ENCODE measurements at places on chromosomes 16 and 17.

GRCh38 chr16:23896832-23897821 lies 61.3 kb downstream of the PRKCB start:
- no peak for DNase-seq

DNA sequence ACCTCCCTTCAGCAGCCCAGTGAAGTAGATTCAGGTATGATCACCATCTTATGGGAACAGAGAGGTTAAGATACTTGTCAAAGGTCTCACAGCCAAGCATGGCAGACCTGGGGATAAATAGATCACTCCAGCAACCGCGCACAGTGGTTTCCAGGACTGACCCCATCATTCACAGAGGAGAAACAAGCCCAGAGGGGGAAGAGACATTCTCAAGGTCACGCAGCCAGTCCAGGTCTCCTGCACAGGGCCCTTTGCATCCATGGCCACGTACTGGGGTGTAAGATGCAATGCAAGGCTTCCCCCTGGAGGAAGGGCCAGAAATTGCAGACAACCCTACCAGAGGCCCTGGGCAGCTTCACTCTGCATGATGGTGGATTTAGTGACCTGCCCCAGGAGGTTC lies 19.9 kb downstream of the TLE7 start:
- DNase-seq: peak; percentile 75

DNA sequence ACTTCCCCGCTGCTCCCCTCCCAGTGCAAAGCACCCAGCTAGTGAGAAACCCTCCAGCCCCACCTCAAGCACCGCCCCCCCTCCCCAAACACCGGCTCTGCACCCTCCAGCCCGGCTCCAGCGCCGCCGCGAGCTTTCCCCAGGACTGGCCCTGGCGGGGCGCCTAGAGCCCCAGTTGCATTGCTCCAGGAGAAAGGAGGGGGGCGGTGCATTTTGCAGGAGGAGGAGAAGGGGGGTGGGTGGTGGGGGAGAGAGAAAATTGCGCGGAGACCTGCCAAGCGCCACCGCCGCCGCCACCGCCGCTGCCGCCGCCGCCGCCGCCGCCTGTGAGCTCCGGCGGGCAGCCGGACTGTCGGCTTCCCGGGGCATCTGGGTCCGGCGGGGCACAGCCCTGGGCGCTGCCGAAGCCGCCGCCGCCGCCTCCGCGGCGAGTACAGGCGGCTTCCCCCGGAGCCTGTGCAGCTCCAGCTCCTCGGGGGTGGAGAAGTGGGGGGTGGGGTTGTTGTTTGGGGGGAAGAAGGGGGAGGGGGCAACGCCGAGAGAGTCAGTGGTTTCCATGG lies 333 bp upstream of the NOG start:
- peak; percentile 54 for DNase-seq

DNA sequence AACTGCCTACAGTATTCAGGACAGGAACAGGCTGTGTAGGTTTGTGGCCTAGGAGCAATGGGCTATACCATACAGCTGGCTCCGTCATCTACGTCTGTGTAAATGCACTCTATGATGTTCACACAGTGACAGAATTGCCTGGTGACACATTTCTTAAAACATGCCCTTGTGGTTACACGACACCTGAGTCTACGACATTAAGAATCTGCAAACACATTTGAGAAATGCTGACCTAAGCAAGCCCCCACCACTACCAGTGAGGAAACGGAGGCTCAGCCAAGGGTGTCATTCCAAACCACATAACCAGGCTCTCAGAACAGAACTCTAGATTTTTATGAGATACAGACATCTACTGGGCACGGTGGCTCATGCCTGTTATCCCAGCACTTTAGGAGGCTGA lies 23.5 kb downstream of the USP36 start:
- DNase-seq: no peak

DNA sequence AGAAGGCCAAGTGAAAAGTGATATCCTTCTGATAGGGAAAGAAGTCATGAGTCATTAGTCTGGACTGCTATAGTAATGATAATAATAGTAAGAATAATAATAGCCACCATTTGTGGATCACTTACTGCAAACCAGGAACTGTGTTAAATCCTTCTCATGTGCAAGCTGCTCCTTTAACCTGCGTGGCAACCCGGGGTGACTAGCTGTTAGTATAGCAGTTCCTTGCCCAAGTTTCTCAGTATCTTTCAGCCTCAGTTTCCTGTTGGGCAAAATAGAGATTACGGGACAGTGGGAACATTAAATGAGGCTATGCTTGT lies 129.5 kb downstream of the CDH13 start:
- no peak for DNase-seq

- DNase-seq: no peak
Observed at GRCh38 chr16:65793781-65794180, 572.7 kb upstream of the CDH5 start.

DNA sequence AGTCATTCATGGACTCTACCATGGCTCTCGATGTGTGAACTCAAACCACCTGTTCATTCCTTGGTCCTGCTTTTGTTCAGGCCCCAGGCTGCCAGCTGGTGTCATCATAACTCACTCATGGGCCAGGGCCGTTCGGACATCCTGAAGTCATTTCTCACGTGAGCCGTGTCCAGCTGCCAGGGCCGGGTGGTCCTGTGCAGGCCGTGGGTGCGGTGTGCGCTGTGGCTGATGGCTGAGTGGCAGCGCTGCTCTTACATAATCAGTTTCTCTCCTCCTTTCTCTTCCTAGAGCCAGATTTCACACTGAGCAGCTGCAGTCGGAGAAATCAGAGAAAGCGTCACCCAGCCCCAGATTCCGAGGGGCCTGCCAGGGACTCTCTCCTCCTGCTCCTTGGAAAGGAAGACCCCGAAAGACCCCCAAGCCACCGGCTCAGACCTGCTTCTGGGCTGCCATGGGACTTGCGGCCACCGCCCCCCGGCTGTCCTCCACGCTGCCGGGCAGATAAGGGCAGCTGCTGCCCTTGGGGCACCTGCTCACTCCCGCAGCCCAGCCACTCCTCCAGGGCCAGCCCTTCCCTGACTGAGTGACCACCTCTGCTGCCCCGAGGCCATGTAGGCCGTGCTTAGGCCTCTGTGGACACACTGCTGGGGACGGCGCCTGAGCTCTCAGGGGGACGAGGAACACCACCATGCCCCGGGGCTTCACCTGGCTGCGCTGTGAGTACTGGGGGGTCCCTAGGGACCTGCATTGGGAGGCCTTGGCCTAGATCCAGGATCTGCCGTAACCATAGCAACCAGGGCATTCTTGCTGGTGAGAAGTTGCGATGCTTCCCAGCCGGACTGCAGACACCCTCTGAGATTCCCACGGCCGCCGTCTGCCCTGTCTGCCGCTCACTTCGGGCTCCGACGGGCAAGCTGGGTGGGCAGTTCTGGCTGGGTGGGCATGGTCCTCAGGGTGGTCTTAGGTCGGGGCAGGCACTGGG lies at the start of gene IL34:
Gene IL34, plus strand, starts transcription at position 300 of the 982 bp plus-strand sequence. Its CDS starts 389 bp downstream, at position 689.
- peak; percentile 5 for DNase-seq

- DNase-seq: no peak
Observed at GRCh38 chr17:45386178-45386577, 46.5 kb downstream of the ARHGAP27 start.

DNA sequence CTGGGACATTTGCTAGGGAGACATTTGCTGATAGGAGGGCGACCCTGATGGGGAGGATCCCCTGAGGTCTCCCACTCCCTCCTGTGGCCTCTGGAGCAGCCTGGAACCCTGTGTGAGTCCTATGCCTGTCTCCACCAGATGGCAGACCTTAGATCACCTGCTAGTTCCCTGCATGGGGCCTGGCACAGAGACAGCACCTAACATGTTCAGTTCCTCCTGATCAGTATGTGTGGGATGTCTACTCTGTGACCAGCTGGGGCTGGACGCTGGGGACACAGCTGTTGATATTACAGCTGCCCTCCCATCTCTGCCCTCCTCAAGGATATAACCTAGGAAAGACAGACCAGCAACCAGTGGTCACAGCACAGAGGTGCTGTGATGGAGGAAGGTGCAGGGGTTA lies 1.1 kb upstream of the ADCY7 start:
- DNase-seq: peak; percentile 85

DNA sequence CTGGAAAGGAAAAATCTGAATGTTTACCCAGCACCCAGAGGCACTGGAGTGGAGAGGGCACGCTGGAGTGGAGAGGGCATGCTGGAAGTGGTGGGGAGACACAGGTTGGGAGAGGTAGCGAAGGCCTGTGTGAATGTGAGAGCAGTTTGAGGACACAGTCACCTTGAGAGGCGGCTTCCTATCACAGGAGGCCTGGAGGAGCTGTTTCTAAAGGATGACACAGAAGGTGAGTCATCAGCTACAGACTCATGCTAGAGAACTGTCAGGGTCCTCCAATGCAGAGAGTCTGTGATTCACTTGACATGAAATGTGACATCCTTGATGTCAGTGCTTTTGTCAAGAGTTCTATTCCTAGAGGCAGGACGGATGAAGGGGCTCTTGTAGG lies 13.8 kb downstream of the CTRL start:
- no peak for DNase-seq

DNA sequence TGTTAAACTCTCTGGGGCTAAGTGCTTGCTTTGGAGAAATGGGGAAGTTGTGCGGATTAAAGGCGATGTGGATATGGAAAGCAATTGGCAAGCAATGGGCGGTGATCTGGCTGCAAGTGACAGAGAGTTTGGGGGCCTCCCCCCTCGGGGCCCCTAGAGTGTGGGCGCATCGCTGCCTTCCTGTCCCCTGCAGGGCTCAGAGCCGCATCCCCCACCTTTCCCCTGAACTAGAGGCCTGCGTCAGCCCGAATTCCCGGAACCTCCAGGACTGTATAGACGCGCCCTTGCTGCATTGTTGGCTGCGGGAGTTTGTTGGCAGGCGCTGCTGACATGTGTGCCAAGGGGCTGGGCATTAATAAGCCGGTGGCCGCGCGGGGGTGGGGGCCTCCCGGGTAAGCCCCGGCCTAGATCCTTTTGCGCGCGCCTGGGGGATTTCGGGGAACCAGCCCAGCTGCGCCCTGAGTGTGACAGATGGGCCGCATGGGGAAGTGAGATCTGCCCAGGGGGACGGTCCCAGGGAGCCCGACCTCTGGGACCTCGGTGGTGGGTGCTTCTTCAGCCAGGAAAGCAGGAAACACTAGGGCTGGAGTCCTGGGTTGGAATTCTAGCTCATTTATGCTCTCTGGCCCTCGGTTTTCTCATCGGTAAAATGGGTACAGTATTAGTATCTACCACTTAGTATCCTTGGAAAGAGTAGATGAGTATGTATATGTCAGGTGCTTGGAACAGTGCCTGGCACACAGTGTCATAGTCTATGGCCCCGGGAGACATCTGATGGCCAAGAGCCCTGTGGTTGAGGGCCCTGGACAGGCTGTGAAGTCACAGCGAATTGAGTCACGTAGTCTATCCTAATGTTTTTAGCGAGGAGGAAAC lies 1.0 kb downstream of the EEF2K start:
- peak; percentile 84 for DNase-seq

GRCh38 chr16:87060034-87060986 lies 256.9 kb downstream of the C16orf95 start:
- DNase-seq: peak; percentile 50

DNA sequence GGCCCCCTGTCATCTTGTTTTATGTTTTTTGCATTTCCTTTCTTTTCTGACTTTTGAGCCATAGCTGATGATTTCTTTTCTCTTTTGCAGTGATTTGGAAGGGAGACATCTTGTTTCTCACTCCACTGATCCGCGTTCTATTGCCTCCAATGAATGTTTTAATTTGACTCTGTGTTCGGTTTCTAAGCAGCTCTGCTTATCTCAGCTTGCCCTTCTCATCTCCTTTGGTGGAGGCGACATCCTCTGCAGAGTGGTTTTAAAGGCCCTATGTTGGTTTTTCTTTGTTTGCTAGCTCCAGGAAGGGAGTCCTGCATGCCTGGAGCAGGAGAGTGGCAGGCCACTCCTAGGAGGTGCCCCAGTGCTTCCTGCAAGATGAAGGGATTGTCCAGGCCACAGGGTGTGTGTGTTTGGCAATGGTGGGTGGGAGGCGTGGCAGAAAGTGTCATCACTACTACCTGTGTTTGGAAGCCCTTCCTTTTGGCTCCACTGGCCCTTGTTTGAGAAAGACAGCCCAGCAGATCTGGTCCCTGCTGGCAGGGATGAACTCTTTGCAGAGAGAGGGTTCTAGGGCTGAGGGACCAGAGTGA lies 13.6 kb downstream of the SMPD3 start:
- DNase-seq: no peak

DNA sequence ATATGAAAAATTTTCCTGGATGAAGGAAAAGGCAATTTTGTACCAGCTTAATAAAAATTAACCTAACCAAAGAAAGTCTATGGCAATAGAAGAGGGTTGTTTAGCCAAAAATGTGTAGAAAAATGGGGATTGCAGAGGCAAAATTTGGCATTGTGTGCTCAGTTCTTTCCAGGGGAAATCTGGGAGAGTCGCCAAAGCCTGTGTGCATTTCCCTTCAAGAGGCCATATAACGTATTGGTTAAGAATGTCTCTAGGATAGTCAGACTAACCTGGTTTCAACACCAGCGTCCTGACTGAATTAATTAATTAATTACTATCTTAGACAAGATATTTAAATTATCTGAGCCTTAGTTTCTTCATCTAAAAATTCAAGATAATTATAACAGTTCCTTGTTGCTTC lies 44.8 kb upstream of the HLF start:
- DNase-seq: no peak

GRCh38 chr17:37399265-37399803 lies 7.3 kb downstream of the ACACA start:
- DNase-seq: no peak

Measured in RPMI8226 (cell line).